Activated naive CD4-positive, alpha-beta T cell treated with anti-CD3 and anti-CD28 coated beads for 36 hours (primary cell): ENCODE measurements at places on chromosomes 7 and 10. TPM values are rescaled to one million over a fixed set of nuclear protein-coding genes. Genes with fewer than 3 reads are reported as not detected.

The RTKN2 gene
- total RNA-seq: 5.4 TPM

GRCh38 chr7:142280263-142280662 is 22.4 kb upstream of the PRSS58 start:
- DNase-seq: no peak

The SEPTIN14 gene
- total RNA-seq: not detected

The TBX20 gene
- not detected for total RNA-seq

DNA sequence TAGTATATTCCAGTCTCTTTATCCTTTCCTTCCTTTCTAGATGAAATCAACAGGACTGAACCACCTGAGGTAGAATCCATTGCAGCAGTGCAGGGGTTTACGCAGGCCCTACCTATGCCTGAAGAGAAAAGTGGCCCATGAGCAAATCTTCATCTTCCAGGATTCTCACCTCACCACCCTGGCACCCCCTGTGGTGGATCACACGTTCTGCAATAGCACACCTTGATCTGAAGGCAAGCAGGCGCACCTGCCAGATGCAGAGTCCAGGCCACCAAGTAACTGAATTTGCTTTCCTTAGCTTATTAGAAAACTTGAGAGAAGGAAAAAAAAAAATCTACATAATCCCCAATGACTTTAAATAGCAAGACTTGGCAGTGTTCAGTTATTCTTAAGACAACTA is 121.4 kb downstream of the PIP4K2A start:
- no peak for DNase-seq

The FAM237B gene
- not detected for total RNA-seq

- no peak for DNase-seq
These were observed at the start of gene DENND2A for GRCh38 chr7:140640727-140641523. DENND2A (minus strand) TSS chr7:140640813; CDS start chr7:140602397, 38,416 bp downstream.

- no peak for DNase-seq
These were observed 2.7 kb upstream of the ARL4A start for GRCh38 chr7:12684733-12685132.

DNA sequence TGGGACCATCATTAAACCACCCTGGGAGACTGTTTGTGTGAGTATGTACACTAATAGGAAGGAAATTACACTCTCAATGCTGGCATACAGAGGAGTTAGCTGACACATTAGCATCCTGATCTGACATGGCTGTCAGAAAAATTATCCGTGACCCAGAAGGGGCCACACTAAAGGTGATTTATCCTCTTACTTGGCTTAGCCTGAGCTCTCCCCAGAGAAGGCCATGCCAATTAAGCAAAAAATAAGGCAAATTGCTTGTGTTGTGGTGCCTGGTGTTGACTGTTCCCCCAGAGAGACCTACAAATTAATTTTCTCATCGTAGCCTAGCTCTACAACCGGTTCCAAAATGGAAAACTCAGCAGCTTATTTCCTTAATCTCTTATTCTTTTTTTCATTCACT is 992.3 kb downstream of the KCNMA1 start:
- DNase-seq: no peak

The IL15RA gene
- total RNA-seq: 14.7 TPM

GRCh38 chr10:128230401-128230800 is 104.2 kb upstream of the MKI67 start:
- DNase-seq: no peak

The AGBL3 gene
- total RNA-seq: 3.6 TPM

DNA sequence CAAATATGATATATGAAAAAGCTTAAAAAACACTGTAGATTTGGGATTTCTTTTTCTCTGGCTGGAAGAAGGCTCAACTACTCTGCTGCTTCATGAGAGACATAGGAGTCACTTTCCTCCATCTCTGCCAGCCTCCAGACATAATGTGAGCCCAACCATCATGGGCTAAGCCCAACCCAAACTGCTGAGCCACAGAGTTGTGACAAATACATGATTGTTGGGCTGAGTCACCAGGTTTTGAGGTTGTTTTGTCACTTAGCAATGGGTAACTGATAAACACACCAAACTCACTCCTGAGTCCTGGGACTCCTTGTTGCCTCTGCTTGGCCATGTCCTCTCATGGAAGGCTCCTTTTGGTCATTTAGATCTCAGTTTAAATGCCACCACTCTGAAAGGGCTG is 381.8 kb upstream of the FZD8 start:
- DNase-seq: no peak

GRCh38 chr7:136063326-136063666 is 86.1 kb upstream of the MTPN start:
- DNase-seq: no peak

GRCh38 chr10:97195706-97196222 is 10.0 kb upstream of the SLIT1 start:
- no peak for DNase-seq

The FGFR2 gene
- total RNA-seq: not detected

GRCh38 chr7:104761892-104762291 is 252.1 kb upstream of the KMT2E start:
- DNase-seq: no peak

- DNase-seq: no peak
These were observed 246.9 kb downstream of the ACTR3B start for GRCh38 chr7:153006452-153006851.

DNA sequence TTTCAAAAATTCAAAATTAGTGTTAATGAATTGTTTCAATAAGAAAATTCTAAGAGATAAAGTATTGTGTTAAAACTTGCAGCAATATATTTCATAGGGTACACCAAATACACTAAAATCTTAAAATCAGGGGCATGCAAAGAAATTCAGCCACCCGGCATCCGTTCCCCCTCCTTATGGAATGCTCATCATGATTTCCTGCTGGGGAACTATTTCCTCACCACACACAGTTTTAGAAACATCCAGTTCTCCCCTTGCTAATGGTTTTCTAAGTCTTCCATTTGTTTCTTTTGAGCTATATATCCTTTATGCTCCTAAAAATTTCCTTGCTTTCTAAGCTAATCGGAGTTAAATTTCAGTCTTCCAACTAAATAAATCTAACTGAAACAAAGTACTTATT is 60.7 kb downstream of the CHCHD3 start:
- no peak for DNase-seq

DNA sequence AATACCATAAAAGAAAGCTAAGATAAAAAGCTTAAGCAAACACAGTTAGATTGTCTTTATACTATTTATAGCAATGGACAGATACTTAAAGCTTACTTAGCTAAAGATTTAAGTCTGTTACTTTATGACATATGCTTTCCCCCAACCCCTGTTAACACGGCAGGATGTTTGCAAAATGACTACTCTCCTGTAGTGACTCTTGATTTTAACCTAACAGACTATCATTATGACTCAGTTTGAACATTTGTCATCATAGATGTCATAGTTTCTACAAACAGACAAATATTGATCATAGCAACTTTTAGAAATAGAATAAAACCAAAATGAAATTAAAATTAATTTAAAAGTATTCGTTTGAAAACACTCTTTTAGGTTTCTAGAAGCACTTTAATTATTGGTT is 7.8 kb upstream of the COMMD3 start:
- DNase-seq: peak; percentile 70

DNA sequence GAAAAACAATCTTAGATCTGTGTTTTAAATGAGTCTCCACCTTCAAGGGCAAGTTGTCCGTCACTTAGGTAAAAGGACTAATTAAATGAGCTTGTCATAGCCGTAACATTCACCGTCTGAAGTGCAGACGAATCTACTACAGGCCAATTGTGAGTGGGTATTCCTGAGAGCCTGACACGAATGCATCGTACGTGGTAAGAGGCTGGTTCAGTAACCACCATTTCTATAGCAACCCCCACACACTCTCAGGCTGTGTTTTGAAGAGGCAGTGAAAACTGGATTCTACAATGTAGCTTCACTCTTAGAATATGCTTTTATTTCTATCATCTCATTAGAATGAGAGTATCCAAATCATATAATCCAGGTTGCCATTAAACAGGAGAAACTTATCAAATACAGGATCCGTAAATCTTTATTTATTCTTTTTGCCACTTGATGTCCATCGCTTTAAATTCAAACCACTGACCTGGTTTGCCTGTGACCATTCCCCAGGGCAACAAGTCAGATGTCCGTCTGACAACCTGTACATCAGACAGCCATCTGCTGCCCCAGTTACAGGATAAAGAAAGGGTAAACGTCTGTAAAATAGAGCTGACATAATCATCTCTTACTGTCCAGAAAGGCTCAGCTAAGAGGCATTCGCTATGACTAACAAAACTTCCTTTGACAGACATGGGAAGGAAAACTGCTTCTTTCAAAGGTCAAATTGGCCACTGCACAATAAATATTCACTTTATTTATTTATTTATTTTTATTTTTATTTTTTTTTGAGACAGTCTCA is 70.3 kb upstream of the NMT2 start:
- no peak for DNase-seq

GRCh38 chr7:1413936-1414639 is 45.2 kb downstream of the MICALL2 start:
- no peak for DNase-seq

The ASAH2 gene
- total RNA-seq: 4.1 TPM

DNA sequence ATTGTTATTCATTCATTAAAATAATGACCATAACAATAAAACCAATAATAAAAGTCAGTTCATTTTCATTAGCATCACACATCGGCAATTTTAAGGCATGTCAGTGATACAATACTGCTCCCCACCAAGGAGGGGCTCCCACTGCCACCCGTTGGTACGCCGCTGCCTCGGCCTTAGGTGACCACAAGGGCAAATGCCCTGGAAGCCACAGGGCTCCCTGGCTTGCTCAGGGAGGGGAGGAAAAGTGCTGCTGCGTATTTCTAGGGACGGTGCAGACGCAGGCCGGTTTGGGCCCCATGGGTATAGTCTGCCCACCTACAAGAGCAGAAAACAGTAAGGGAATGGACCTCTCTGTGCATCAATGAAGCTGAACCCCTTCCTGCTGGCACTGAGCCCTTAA is 85.1 kb downstream of the SLIT1 start:
- DNase-seq: no peak

The HHEX gene
- not detected for total RNA-seq

The LIPF gene
- total RNA-seq: not detected
